ENCODE measurements at places on chromosomes 16 and 17.
A peak's percentile ranks its signal among the peaks of the same experiment; 100 is the strongest.

DNA sequence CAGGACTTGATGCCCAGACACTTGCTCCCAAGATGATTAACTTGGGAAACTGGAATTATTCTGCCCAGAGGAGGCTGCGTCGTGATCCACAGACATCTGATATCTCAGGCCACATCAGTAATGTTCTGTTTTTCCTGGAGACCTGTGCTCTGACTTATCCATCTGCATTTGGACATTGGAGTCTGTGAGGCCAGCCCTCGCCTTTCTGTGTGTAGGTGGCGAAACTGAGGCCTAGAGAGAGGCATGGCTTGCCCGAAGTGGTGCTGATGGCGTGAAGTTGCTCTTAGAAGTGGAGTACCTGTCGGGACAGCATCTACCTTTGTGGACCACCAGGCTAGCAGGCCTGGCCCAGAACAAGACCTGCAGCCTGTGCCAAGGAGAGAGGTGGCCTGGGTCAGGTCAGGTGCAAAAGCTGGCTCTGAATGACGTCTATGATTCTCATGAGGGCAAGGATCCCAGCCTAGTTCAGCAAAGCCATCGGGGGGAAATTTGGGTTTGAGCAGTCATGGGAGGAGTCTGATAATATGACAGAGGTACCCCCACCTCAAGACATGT is 186.8 kb upstream of the ZNF469 start:
- DNase-seq: no peak

- DNase-seq: no peak
Measured at GRCh38 chr16:68936736-68937631, 93.7 kb downstream of the TANGO6 start.

GRCh38 chr17:65366102-65366844 is 195.2 kb downstream of the AXIN2 start:
- DNase-seq: peak; percentile 20

DNA sequence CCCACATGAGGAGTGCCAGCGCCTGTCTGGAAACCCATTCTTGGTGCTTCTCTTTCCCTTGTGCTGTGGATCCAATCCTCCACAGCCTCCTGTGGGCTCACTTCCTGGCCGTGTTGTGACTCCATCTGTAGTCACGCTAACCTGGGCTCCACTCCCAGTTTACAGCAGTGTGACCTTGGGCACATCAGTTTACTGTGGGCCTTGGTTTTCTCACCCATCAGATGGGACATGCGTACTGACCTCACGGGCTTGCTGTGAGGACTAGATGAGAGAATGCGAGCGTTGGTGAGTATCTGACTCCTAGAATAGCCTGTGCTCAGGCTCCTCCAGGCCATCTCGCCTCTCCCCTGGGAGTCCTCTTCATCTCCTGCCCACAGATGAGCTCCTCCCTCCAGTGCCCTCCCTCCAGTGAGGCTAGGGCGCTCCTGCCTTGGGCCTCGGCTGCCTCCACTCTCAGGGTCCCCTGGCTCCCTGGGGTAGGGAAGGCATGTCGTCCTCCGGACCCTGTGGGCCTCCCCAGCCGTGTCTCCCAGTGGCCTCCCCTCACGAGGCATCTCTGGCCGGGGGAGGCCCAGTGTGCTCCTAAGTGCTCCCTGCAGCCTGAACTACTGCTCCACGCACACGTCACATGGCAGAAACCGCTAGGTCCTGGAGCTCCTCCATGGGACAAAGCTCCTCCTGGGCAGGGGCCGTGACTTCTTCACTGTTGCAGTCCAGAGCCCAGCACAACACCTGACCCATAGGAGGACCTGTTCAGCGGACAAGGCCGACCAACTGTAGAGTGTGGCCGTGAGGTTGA is 5.2 kb upstream of the FOXJ1 start:
- DNase-seq: peak; percentile 53

DNA sequence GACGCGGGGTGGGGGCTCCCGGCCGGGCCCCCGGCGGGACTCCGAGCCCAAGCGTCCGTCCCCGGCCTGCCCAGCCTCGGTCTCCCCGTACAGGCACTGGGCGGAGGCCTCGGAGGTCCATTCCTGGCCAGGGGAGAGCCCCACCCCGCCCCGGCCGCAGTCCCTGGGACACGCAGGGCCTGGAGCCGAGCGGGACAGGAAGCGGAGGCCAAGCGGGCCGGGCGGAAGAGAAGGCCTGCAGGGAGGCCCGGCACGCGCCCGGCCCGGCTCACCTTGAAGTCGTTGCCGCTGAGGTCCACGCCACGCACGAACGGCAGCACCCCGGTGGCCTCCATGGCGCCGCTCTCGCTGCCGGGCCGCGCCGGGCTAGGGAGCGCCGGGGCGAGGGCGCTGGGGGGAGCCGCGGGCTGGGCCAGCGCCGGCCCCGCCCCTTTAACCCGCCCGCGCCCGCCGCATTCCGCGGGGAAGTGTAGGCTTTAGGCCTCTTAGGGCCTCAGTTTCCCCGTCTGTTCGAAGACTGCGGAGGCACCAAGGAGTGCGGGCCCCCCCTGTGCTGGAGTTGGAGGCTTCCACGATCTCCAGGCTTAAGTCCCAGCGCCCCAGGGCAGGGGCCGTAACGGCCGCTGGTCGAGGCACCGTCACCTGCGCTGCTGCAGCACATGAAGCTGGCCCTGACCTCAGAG is at the start of gene FLII:
Gene FLII, minus strand, starts transcription at position 383 of the 683 bp plus-strand sequence. Its CDS starts 48 bp downstream, at position 335.
- peak; percentile 90 for DNase-seq

DNA sequence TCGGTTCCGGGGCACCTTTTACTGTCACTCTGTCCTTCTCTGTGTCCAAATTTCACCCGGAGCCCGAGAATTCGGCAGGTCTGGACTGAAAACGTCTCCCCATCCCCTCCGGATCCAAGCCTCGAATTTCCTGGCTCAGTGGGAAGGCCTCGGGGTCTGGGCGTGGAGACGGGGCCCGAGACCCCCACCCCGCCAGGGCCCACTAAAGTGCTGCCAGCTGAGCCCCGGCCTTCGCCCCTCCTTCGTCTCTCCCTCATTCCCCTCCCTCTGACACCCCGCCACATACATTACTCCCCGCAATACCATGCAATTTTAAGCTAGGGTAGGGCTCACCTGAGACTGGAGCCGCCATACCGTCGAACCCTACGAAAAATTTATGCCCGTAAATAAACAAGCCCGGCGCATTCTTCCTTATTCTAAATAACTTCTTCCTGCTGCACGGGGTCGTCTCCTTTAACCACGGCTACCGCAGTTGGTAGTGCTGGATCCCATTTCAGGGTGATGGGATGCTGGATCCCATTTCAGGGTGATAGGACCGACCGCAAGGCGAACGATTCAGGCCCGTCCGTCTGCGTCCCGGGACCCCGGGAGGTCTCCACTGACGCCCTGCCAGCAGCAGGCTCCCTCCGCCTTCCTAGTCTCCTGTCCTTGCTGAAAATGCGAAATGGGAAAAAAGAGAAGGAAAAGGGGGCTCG is 4.4 kb upstream of the OR1F1 start:
- DNase-seq: peak; percentile 83

- no peak for DNase-seq
Measured at GRCh38 chr17:48556229-48556575, 11.3 kb upstream of the HOXB2 start.

DNA sequence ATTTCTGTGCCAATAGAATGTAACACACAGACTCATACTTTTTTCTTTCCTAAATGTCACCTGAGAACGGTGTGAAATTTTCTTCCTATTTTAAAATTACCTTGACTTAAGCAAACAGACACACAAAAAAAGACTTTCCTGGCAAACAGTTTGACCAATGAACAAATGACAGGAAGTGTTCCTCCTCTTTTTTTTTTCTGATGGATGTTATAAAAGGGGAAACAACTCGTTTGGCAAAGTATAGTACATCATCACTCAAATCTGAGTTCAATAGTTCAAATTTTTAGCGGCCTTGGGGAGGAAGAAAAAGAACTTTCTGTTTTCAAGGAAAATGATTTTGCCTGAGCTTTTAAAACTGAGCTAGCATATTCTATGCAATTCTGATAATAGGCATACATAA is 19.8 kb downstream of the HS3ST3A1 start:
- no peak for DNase-seq

DNA sequence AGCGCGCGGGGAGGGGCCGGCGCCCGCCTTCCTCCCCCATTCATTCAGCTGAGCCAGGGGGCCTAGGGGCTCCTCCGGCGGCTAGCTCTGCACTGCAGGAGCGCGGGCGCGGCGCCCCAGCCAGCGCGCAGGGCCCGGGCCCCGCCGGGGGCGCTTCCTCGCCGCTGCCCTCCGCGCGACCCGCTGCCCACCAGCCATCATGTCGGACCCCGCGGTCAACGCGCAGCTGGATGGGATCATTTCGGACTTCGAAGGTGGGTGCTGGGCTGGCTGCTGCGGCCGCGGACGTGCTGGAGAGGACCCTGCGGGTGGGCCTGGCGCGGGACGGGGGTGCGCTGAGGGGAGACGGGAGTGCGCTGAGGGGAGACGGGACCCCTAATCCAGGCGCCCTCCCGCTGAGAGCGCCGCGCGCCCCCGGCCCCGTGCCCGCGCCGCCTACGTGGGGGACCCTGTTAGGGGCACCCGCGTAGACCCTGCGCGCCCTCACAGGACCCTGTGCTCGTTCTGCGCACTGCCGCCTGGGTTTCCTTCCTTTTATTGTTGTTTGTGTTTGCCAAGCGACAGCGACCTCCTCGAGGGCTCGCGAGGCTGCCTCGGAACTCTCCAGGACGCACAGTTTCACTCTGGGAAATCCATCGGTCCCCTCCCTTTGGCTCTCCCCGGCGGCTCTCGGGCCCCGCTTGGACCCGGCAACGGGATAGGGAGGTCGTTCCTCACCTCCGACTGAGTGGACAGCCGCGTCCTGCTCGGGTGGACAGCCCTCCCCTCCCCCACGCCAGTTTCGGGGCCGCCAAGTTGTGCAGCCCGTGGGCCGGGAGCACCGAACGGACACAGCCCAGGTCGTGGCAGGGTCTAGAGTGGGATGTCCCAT is 232.8 kb downstream of the SEC14L1 start:
- peak; percentile 90 for DNase-seq

DNA sequence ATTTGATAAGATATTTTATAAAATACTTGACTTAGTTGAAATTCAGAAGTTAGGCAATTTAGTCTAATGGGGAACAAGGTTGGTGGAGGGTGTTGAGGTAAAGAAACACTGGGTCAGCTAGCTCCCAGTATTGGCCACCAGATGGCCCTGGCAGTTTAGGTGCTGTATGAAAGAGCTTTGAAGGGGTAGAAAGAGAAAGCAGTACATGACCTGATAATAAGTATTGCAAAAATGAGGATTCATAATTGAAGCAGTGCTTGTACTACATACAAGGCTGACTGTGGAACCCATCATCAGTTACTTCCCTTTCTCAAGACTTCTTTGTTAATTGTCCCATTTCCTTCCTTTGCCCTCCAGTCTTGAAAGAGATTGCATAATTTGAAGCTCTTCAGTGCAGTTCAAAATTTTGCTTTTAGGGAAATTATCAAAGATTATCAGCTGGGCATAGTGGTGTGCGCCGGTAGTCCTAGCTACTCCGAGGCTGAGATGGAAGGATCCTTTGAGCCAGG is 29.4 kb downstream of the TANC2 start:
- DNase-seq: peak; percentile 79

DNA sequence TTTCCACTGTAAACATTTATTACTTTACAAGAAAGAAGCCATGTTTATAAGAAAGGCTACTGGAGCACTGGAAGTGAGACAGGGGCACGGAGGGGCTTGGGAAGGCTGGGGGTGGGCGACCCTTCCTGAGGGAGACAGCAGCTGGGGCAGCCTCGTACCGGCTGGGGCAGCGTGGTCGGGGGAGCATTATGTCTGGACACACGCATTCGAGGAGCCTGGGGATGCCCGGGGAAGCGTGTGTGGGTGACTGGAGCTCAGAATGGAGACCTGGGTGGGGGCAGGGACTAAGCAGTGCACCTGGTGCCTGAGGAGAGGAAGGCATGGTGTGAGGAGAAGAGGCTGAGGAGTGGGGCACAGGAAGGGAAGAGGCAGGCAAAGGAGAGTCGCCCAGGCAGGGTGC is 64.5 kb downstream of the SRCIN1 start:
- DNase-seq: no peak

- DNase-seq: peak; percentile 93
Measured at GRCh38 chr17:44198721-44199552, 747 bp downstream of the ATXN7L3 start.

- DNase-seq: no peak
Measured at GRCh38 chr17:49527927-49528651, 33.0 kb downstream of the NGFR start.

DNA sequence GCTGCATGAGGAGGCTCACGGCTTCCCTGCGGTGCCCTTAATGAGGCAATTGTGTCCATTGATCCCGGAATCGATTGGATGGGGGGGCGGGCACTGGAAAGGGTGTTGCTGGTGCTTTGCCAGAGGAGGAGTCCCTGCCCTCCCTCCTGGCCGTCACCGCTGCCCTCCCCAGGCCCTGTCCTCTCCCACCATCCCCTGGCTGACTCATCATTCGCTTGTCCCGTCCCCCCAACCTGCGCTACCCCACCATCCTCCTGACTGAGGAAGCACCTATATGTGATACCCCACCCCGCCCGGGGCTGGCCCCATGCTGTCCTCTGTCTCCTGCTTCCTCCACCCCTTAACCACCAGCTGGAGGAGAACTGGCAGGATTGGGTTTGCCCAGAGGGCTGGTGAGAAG is 20.8 kb downstream of the CACNA1G start:
- DNase-seq: no peak

DNA sequence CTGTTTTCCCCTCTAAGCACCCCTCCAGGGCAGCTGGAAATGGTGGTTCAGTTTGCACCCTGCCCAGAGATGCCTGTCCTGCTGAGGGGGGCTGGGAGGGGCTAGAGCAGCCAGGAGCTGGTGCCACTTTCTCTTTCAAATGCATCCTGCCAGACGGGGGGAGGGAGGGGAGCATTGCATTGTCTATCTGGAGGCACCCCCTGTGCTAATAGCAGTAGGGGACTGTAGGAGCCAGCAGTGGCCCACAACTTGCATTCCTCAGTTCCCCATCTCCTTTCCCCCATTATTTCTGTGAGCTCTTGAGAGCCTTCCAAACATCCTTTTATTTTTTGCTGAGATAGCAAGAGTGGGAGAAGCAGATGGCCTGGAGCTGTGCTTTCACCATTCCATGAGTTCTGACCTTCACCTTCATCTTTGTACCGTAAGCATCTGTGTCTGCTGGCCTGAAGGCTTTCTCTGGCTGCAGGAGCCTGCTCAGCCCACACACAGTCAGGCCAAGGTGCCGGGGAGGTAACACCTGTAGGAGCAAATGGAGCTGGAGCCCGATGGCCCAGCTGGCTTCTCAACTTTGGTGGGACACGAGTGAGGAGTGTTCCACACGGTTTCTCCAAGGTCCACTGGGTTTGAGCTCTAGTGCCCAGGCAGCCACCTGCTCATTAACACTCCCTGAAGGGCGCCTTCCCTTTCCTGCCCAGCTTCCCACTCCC is 5.2 kb downstream of the WFDC1 start:
- DNase-seq: peak; percentile 78

GRCh38 chr17:27544350-27545131 is 86.4 kb upstream of the LGALS9 start:
- peak; percentile 51 for DNase-seq
